GF-D8 (cell line): ENCODE measurements at places on chromosomes 16 and 17.

- DNase-seq = no peak
Observed at GRCh38 chr16:12613131-12613991, 190.3 kb downstream of the CPPED1 start.

- no peak for DNase-seq
Observed at GRCh38 chr17:38464723-38465390, 36.6 kb downstream of the ARHGAP23 start.

- no peak for DNase-seq
Observed at GRCh38 chr17:61352781-61353491, 46.7 kb upstream of the TBX2 start.

DNA sequence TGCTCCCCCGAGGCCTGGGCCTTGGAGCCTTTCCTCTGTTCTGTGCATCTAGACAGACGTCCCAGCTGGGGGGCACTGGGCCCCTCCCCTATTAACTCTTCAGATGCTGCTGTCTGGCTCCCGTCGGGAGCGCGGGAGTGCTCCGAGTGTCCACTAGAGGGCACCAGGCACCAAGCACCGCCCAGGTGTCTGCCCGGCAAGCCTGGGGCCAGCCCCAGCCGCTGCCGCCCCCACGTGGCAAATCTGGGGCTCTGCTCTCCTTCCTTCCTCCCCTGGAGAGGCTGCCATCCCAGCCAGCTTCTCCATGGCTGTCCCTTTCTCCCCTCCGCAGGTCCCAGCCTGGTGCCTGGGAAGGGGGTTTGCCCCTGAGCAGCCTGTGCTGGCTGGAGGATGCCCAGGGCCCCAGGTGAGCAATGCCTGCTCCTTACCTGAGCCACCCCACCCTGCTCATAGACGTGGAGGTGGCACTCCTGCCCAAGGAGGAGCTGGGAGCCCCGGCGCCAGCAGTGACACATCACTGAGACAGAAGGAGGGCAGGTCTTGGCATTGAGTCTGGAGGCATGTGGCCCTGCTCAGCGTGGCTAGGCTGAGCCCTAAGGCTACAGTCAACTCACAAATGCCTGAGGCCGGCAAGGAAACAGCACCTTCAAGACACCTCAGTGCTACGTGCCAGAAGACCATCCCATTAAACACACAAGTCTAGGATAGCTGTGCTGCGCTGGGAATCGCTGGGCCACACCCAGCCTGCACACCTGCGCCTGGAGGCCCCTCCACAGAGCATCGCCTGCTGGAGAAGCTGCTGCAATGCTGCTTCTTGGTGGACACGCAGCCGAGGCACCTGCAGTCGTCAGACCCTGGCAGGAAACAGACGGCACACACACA, 19.7 kb downstream of the TMEM235 start:
- peak; percentile 44 for DNase-seq

GRCh38 chr17:82241183-82241925, 12.5 kb downstream of the SLC16A3 start:
- DNase-seq = peak; percentile 84
